ENCODE measurements at places on chromosomes 13 and 19. TPM values are rescaled to one million over a fixed set of nuclear protein-coding genes. Genes with fewer than 3 reads are reported as not detected.

MPV17L2 gene
- total RNA-seq = 24.3 TPM

- no peak for DNase-seq
Measured at GRCh38 chr13:24684600-24684998, 4.4 kb downstream of the ATP12A start.

VSTM2B gene
- not detected for total RNA-seq

DNA sequence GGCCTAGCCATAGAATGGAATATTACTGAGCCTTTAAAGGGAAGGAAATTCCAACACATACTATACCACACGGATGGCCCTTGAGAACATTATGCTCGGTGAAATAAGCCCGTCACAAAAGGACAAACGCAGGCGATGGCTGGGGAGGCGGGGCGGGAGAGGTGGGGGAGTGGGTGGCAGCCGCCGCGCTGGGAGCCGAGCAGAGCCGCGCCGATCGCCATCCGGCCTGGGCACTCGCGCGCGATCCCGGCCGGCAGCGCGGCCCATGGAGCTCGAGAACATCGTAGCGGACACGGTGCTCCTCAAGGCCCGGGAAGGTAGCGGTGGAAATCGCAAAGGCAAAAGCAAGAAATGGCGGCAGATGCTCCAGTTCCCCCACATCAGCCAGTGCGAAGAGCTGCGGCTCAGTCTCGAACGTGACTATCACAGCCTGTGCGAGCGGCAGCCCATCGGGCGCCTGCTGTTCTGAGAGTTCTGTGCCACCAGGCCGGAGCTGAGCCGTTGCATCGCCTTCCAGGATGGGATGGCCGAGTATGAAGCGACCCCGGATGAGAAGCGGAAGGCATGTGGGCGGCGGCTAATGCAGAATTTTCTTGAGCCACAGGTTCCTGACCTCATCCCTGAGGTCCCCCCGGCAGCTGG, 140.1 kb downstream of the ZDHHC20 start:
- DNase-seq = no peak
